Left lung (tissue), 14 donors: ENCODE measurements at places on chromosomes 1 and 21. TPM values are rescaled to one million over a fixed set of nuclear protein-coding genes. Genes with fewer than 3 reads are reported as not detected.

NRDC gene
- 150 TPM for polyA plus RNA-seq

VAV3 gene
- 5.3 TPM for polyA plus RNA-seq

PLEKHA6 gene
- 13.1 TPM for polyA plus RNA-seq

CNN3 gene
- polyA plus RNA-seq = 267 TPM

CLCA4 gene
- 0.23 TPM for polyA plus RNA-seq

MAP3K7CL gene
- 5.2 TPM for polyA plus RNA-seq

DCST1 gene
- polyA plus RNA-seq = 0.79 TPM

GBP5 gene
- 1.3 TPM for polyA plus RNA-seq

TSSK3 gene
- 2.8 TPM for polyA plus RNA-seq

ANP32E gene
- 72.4 TPM for polyA plus RNA-seq

KLHDC8A gene
- 0.91 TPM for polyA plus RNA-seq

TBX15 gene
- polyA plus RNA-seq = 0.18 TPM

AQP10 gene
- 0.26 TPM for polyA plus RNA-seq

LCE6A gene
- not detected for polyA plus RNA-seq

CORT gene
- polyA plus RNA-seq = 1.9 TPM

MATN1 gene
- polyA plus RNA-seq = 0.44 TPM

CACNA1S gene
- 0.10 TPM for polyA plus RNA-seq

NTMT2 gene
- polyA plus RNA-seq = not detected

SLC25A44 gene
- polyA plus RNA-seq = 19.2 TPM

CFAP107 gene
- polyA plus RNA-seq = 1.7 TPM

MSH4 gene
- 0.24 TPM for polyA plus RNA-seq

CFAP57 gene
- polyA plus RNA-seq = 4.9 TPM

ETNK2 gene
- 10.6 TPM for polyA plus RNA-seq

KRTAP12-2 gene
- polyA plus RNA-seq = not detected

WNT3A gene
- polyA plus RNA-seq = 0.08 TPM

NTRK1 gene
- polyA plus RNA-seq = 0.41 TPM

SH2D1B gene
- 0.77 TPM for polyA plus RNA-seq

SLC45A1 gene
- 0.51 TPM for polyA plus RNA-seq

KRTAP19-1 gene
- polyA plus RNA-seq = not detected

ABCA4 gene
- 2.0 TPM for polyA plus RNA-seq

ACTL8 gene
- polyA plus RNA-seq = not detected

MIER1 gene
- 30.9 TPM for polyA plus RNA-seq

PSEN2 gene
- polyA plus RNA-seq = 11.9 TPM

ADPRS gene
- 27.2 TPM for polyA plus RNA-seq

FCRL2 gene
- polyA plus RNA-seq = 0.15 TPM

CHD5 gene
- 0.36 TPM for polyA plus RNA-seq

CSF1 gene
- polyA plus RNA-seq = 12.8 TPM

S100PBP gene
- 53.3 TPM for polyA plus RNA-seq

GSTM2 gene
- 281 TPM for polyA plus RNA-seq

CLIC6 gene
- polyA plus RNA-seq = 56.7 TPM

LRRC8B gene
- polyA plus RNA-seq = 10.4 TPM

CYP4Z1 gene
- 0.10 TPM for polyA plus RNA-seq

SMPDL3B gene
- polyA plus RNA-seq = 10.5 TPM

CDA gene
- 0.60 TPM for polyA plus RNA-seq

TRIM17 gene
- polyA plus RNA-seq = 3.7 TPM
